Hematopoietic multipotent progenitor cell treated with erythropoietin and hydrocortisone succinate and interleukin-3 and kit ligand, for 4 days (in vitro differentiated cells): ENCODE measurements at places on chromosomes 4 and X.

DNA sequence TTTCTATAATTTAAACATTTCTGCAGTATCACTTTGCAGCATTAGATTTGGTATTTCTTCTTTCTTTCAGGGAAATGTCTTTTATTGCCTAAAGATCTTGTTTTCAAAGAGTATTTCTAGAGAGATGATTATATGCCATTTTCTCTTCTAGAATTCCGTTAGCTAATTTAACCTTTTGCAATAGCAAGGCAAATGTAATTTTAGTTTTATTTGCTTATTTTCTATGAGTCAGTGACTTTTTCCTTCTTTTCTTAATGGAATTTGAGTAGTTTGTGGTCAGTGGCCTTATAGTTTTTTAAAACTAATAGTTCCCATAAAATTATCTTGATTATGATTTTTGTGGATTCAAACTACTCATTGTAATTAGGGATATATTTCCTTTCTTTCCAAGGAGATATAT, 72.2 kb downstream of the CCKAR start:
- DNase-seq = no peak

GRCh38 chrX:52082578-52082977, 13.6 kb upstream of the MAGED4B start:
- peak; percentile 56 for DNase-seq

DNA sequence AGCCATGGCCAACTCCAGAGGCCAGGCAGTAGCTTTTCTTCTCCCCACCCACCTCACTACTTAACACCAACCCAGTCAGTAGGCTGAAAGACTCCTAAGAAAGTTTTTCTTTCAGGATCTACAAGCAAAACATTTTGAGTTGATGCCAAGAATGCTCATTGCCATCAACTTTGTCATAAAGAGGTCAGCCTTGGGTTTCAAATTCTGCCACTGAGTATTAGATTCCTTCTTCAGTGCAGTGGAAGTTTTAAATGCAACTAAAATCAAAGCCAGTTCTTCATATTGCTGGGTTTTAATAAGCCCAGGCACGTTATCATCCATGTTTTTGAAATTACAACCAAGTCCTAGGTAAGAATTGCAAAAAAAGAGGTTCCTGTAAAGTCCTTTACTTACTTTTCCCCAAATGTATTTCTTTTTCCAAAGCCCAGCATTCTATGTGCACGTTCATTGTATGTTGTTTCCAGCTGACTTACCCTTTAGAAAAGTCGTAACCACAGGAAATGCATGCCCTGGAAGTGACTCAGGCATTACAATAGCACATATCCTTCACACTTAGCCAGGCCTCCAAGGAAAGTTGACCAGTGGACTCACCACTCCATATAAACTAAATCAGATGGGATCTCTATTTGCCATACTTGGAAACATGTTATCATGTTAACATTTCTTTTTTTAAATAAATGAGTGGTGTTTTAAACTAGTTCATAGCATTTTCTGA, 229.9 kb downstream of the SOX3 start:
- DNase-seq = no peak

DNA sequence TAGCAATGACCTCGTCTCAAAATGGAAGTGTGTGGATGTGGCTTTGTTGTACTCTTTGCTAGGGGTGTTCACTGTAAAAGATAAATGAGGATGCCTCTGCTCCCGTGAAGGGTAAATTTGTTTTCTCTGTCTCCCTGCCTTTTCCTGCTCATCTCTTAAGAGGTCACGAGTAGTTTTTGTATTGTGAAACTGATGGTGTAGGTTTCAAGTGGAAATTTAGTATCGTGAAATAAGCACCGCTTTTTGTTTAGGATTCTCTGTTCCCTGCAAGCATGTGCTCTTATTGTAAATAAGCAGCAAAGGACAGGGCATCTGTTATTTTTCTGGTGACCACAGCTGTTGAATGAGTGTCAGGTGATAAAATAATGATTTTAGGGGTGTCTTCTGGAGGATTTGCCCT, 104.6 kb downstream of the PHEX start:
- DNase-seq = no peak

GRCh38 chr4:104942990-104943743, 203.5 kb upstream of the TET2 start:
- DNase-seq = peak; percentile 88

GRCh38 chr4:153207567-153207966, 3.3 kb downstream of the TRIM2 start:
- DNase-seq = peak; percentile 35

DNA sequence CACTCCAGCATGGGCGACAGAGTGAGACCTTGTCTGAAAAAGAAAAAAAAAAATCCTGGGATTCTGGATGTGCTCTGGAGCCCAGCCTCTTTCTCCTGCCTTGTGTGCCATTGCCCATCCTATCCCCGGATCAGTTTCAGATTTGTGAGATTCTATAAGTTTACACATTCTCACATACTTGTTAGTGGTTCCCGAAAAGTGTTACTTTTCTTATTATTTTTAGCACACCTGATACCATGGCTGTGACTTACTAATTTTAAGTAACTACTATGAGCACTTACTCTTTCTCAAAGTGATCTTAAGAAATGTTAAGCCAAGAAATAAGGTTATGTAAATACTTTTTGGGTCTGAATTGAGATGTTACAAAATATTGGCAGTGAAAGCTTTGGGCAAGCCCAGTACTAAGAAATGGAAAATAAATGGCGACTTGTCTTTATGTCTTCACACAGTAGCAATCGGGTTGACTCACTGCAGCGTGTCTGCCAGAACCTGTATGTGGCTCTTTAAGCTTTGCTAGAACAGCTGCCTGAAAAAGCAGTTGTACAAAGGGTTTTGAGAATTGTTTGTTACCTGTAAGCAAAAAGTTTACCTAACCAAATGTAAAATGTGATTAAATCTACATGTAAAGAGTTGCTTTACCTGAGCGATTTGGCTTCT, 118.7 kb downstream of the KLHL8 start:
- DNase-seq = no peak

DNA sequence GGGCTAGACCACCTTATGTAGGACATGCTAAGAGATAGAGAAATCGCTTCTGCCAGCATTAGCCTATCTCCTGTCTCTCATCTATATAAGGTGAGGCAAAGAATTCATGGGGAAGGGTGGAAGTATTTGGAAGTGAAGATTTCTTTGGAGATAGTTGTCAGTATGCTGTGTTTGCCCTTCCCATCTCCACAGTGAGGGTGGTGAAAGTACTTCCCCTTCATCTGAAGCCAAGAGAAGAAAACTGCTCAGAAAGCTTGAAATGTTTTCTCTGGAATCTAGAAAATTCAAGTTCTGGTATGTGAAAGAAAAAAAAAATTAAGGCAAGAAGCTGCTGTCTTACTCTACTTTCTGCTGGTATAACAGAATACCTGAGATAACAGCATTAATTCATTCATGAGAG, 12.3 kb upstream of the ADH5 start:
- no peak for DNase-seq

DNA sequence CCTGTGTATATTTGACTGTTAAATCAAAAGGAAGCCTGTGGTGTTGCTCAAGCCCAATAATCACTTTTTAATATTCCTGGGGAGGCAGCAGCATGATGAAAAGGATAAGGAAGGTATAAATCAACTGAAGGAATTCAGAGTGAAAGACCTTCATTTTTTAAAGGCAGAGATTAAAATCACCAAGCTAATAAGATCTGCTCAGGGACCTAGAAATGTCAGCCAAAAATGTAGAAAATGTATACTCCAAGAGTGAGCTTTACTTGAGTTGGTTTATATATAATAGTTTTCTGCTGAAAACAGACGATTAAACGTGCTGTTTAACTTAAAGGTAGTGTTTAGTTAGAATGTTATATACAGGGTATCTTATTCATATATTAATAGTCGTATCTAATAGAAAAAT, 549.3 kb downstream of the IQCM start:
- no peak for DNase-seq
